ENCODE measurements at places on chromosomes 6 and 20. TPM values are rescaled to one million over a fixed set of nuclear protein-coding genes. Genes with fewer than 3 reads are reported as not detected.
A peak's percentile ranks its signal among the peaks of the same experiment; 100 is the strongest.

GRCh38 chr6:70142034-70142433 is 160.8 kb downstream of the COL9A1 start:
- DNase-seq, result no peak

DNA sequence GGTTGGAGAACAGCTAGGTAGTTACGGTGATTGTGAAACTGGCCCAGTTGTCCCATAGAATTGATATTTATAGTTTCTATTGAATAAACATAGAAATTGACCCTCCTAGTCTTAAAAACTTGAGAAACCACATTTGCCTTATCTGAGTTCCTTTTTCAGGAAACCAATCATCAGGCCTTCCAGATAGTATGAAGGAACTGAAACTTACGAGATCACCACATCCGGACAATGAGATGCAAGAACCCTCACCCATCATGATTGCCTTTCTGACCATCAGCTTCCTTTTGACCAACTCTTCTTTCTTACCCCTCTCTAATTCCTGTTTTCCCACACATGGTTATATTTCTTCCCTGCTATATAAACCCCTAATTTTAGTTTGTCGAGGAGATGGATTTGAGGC is 21.8 kb downstream of the SLC35F1 start:
- DNase-seq, result no peak

- no peak for DNase-seq
Observed at GRCh38 chr20:13355411-13355810, 134.3 kb downstream of the ISM1 start.

DNA sequence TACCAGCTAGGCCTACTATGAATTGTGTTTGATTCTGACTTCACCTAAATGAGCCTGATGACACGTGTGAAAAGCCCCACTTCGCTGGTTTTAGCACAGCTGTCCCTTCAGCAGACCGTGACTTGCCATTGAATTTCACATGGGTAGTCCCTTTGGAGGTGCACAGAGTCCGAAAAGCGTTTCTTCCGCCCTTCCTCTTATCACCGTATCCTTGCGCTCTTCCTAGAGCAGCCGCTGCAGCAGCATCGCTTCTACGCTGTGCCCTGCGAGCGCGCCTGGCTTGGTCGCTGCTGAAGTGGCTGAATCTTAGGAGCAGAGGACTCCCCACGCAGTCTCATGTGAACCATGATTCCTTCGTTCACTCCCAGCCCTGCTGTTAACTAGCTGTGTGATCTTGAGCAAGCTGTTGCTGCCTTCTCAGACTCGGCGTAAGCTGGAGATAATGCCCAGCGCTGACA is 127.0 kb downstream of the PACRG start:
- no peak for DNase-seq

DNA sequence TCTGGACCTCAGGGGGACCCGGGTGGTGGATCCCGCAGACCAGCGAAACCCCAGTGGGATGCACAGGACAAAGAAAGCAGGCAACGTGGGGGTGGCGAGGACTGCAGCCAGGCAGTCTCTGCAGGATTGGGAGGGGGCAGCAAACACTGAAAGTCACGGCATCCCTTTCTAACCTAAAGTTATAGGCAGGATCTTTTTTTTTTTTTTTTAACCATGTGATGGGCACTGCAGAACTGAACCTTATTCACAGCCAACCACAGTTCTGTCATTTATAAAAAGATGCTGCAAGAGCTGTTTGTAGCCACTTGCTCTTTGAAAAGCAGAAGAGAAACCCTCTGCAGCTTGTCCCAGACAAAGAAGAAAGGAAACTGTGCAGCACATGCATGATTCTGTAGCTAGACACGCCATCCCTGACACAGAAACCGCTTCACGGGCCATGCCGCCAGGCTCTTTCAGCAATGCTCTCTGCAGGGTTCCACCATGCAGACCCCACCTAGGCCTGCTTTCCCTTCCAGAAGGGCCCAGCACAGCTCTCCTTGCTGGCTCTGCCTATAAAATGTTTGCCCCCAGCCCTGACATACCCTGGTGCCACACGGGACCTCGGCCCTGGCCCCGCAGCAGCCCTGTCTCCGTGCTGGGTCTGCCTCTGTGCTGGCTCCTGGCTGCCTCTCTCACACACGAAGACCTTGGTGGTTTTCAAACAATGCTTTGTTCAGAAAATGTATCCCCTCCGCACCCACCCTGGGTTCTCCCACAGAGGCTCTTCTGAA is 70.8 kb downstream of the PYGB start:
- peak; percentile 29 for DNase-seq

GRCh38 chr6:26021001-26021349 is 58.4 kb downstream of the TRIM38 start:
- no peak for DNase-seq

GRCh38 chr6:81940451-81940985 is 188.0 kb upstream of the TENT5A start:
- DNase-seq, result no peak

GRCh38 chr6:53811082-53811481 is 16.3 kb downstream of the LRRC1 start:
- no peak for DNase-seq

DNA sequence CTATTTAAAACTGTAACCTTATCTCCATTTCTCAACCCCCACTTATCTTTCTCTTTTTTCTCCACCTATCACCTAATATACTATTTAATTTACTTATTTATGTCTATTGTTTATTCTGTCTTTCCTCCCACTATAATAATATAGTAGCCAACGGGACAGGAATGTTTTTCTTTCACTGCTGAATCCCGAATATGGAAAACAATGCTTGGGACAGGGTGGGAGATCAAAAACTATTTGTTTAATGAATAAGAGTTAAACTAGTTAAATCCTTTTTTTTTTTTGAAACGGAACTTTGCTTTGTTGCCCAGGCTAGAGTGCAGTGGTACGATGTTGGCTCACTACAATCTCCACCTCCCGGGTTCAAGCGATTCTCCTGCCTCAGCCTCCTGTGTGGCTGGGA is 6.4 kb downstream of the SRPK1 start:
- DNase-seq, result no peak

DNA sequence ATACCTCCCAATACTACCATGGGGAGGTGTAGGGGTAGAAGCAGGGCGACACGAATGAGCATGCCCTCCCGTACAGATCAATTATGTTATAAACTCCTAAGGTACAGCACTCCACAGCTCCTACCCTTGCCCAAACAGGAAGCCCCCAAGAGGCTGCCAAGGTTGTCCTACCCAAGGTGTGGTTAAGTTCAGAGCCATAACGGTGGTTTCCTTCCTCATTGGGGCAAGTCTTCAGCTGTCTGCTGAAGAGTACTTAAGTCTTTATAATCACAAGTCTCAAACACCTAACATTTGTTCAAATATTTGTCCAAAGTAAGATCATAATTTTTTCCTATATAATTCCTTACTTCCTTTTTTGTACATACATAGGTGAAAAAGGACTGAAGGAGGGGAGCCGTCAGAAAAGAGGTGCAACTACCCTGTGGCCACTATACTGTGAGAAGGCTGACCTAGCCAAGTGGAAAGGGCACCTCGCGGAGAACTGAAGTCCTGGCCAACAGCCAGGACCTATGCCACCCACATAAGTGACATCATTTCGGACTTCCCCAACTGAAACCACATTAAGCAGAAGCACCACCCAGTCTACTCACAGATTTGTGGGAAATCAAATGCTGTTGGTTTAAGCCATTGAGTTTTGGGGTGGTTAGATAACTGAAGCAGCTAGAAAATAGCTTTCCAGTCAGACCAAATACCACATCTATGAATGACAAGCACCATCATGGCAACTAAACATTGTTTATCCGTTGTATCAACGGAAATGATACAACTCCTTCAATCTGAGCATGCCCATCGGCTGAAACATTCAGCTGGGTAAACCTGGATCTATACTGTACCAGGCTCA is 2.9 kb upstream of the RAB22A start:
- DNase-seq, result peak; percentile 57

DNA sequence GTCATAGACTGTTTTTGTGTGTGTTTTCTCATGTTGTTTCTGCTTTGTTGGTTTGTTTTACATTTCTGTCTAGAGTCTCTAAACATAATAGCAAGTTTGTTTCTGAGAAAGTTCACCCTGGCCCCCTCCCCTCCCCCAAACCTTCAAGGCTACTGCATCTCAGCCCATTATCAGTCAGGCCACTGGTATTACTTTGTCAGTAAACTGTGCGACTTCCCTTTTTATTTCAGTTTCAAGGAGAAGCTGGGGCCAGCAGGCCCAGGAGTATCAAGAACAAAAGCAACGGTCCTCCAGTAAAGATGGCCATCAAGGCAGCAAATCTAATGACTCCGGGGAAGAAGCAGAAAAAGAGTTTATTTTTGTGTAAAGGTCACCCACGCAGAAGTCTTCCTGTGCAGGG is 32.8 kb upstream of the SCGN start:
- no peak for DNase-seq

DNA sequence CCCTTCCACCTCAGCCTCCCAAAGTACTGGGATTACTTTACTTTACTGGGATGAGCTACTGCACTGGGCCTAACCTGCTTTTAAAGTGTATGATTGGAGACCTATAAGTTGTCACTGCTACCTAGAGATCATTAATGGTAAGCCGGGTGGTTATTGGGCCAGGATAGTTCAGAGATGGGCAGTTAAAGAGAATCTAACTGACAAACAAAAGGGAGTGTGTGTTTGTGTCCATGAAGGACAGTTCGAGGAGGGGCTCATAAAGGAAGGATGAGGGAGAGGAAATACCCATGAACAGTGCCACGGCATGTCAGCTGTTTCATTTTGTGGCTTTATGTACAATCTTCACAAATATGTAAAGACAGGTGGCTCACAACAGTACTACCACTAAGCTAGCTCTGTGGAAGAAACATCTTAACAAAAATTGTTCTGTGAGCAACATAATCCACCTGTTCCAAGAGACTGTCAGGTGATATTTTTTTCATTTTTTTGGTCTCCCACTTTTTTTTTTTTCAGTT is 69.7 kb upstream of the FAM8A1 start:
- DNase-seq, result no peak

- no peak for DNase-seq
Observed at GRCh38 chr6:285030-285771, 7.1 kb upstream of the DUSP22 start.

- no peak for DNase-seq
Observed at GRCh38 chr6:158559338-158559894, 475 bp upstream of the TMEM181 start.

DNA sequence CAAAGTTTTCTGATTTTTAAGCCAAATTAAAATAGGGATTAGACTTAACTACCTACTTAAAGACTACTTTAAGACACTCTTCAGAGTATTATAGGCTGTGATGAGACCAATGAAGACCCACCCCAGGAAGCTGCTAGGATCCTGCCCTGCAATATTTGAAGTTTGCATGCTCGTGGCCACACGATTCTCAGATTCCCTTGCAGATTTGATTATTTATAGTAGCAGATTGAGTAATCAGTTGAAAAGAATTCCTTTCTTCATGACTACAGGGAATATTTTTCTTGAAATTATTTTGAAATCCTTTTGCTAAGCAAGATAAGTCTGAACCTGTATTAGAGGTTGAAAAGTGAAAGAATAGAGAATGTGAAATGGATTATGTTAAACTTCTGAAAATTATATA is 122.3 kb downstream of the B3GAT2 start:
- no peak for DNase-seq

DNA sequence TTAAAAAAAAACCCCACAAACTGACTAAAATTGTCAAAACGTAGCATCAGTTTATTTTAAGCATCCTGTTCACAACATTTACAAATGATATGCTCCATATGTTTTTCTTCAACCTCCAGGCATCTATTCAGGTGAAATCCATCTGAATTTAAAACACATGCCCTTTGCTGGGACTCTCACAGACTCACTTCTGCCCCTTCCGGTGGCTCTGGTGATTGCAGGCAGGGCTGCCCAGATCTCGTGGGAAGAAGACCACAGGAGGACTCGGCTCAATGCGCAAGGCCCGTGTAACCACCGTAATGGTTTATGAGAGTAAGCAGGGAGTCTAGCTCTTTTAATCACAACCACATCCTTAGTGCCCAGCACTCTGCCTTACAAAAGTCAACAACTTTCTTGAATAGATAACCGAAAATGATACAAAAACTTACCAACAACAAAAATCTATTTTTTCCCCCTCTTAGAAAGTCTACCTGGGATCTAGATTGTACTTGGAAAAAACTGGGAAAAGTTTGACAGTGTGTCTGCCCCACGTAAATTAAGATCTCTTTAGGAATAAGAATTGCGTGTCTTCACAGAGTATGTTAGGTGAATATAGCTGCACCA is 139.1 kb downstream of the KIF16B start:
- DNase-seq, result peak; percentile 16

DNA sequence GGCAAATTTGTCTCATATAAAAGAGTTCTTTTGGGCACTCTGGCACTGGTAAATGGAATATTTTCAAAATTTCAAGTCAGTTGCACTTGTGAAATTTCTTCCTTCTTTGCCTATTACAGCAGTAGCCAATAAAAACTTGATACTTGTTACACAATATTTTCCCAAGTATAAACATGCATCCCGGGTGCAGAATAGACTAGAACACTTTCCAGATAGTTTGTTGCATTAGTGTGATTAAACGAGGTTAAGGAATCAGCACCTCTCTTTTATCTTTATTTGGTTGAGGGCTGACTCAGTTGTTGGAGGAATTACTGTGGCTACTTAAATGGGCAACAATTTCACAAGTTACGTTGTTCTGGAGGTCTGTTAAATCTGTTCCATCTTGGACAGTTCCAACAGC is 467.5 kb downstream of the CDKAL1 start:
- no peak for DNase-seq

DNA sequence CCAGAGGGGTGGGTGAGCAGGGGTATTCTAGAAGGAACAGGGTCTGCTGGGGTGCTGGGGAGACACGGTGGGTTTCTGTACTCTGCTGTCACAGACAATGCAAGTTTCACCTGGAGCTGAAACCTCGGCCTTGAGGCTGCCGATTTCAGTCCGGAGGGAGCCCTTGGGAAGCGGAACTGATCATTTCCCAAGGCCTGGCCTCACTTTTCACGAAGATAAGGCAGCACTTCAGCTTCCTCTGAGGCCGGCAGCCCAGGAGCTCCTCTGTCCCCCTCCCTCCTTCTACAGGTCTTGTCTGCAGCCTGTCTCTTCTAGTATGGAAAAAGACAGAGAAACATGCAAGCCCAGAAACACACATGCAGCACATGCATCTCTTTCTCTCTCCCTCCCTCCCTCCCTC is 242.1 kb downstream of the CDC5L start:
- no peak for DNase-seq

- DNase-seq, result no peak
Observed at GRCh38 chr20:63471717-63471980, 806 bp downstream of the KCNQ2 start.

The SEC63 gene
- total RNA-seq, result 90.4 TPM

The PDYN gene
- total RNA-seq, result not detected

The BNIP5 gene
- total RNA-seq, result not detected

The RPS18 gene
- total RNA-seq, result 1,500 TPM

The TMEM170B gene
- total RNA-seq, result 1.8 TPM

The RAET1L gene
- total RNA-seq, result not detected

The SLC17A2 gene
- total RNA-seq, result not detected

The FKBP5 gene
- total RNA-seq, result 30.2 TPM

The ID1 gene
- 6.4 TPM for total RNA-seq

The PLAGL1 gene
- total RNA-seq, result 4.9 TPM

The CLPSL2 gene
- not detected for total RNA-seq

The SLC22A1 gene
- 1.4 TPM for total RNA-seq

The HRH3 gene
- total RNA-seq, result not detected
